Endothelial cell of coronary artery (primary cell): ENCODE measurements at places on chromosomes 12 and 14. TPM values are rescaled to one million over a fixed set of nuclear protein-coding genes. Genes with fewer than 3 reads are reported as not detected.

The MYO1H gene
- not detected in 2 replicates for total RNA-seq

The SLC10A1 gene
- total RNA-seq, result not detected in 2 replicates

The ZNF385A gene
- 0.45 and 1.1 TPM in 2 replicates for total RNA-seq

The MYH6 gene
- not detected in 2 replicates for total RNA-seq

The CLEC2D gene
- total RNA-seq, result 0.99 and 1.1 TPM in 2 replicates

The TAMALIN gene
- total RNA-seq, result 30.7 and 41.4 TPM in 2 replicates

The SRRM4 gene
- not detected in 2 replicates for total RNA-seq

The REC8 gene
- total RNA-seq, result 1.3 and 4.2 TPM in 2 replicates

The SLC38A4 gene
- under 0.01 TPM in 1 of 2 replicates, not detected in the other for total RNA-seq

The KRT85 gene
- not detected in 2 replicates for total RNA-seq

The DIO2 gene
- 2.2 and 2.7 TPM in 2 replicates for total RNA-seq

The LRRC9 gene
- not detected in 2 replicates for total RNA-seq

The LMNTD1 gene
- total RNA-seq, result 0.45 TPM in 1 of 2 replicates, not detected in the other

The NOVA1 gene
- total RNA-seq, result 1.9 and 2.1 TPM in 2 replicates

The TAS2R10 gene
- total RNA-seq, result 0.66 and 0.72 TPM in 2 replicates

The ABCD2 gene
- not detected in 2 replicates for total RNA-seq

The CPNE6 gene
- not detected in 2 replicates for total RNA-seq

The IFI27L2 gene
- 110 and 129 TPM in 2 replicates for total RNA-seq
